ENCODE measurements at places on chromosomes 6 and 20.

GRCh38 chr6:39214120-39214813, 15.0 kb downstream of the KCNK5 start:
- DNase-seq: no peak

GRCh38 chr20:41704896-41705295, 86.7 kb upstream of the CHD6 start:
- DNase-seq: no peak

GRCh38 chr6:74066168-74066871, 370.3 kb downstream of the CD109 start:
- no peak for DNase-seq

DNA sequence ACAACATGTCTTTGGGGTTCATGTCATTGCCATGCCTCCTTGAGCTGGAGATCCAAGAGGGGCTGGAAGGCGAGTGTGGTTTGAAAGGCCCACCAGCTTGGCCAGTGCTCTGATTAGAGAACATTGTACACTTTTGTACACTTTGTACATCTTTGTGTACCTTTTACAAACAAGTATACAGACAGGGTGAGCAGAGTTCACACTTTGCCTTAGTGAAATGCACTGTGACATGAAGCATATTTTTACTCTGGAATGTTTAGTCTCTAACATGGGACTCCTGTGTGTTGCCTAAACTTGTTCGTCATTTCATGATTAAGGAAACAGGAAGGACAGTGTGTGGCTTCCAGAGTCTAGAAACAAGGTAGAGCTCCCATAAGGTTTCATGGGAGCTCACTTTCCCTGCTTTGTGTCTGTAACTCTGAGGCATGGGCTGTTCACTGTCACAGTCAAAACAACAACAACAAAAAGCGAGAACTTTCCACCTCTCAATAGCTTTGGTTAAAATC, 225.8 kb upstream of the SOX4 start:
- no peak for DNase-seq

DNA sequence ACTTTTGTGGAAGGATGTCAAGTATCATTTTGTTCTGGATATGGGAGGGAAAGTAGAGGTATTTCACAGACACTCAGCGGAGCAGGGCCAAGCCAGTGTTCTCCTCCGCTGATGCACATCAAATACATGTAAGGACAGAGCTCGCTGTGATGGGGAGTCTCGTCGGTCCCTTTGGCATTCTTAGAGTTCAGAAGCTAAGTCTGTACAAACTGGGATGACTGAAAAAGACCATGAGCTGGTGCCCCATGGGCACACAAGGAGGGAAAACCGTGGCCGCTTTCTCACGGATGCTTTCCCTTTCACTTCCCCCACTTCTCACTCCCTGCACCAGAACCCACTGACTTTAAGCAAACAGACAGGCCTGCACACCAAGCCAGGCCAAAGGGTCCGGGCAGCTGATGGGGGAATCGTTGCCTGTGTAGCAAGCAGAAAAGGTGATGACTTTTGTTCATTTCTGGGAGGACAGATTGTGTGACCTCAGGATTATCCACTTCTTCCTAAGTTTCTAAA, 27.7 kb upstream of the MPC1 start:
- DNase-seq: no peak

DNA sequence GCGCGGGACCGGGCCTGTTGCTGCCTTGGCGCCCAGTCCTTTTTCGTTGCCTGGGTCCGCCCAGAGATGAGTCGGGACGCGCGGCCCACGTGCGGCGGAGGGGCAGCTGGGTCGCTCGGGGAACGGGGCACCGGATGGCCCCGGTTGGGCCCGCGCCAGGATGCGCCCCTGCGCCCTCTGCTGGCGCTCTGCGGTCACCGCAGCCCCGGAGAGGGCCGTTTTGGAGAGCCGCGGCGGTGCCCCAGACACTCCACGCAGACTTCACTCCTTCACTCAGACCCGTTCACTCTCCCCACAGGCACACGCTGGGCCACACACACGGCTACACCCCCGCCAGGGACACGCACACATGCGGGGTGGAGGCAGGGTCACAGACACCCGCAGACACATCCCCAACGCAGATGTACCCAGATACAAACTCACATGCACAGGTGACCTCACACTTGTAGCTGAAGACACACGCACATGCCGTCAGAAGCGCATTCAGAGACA, 38.8 kb downstream of the SRC start:
- peak; percentile 83 for DNase-seq

- peak; percentile 43 for DNase-seq
These were observed 3.3 kb upstream of the ULBP3 start for GRCh38 chr6:150072201-150072600.

Measured in inflammatory macrophage (primary cell).